8988T (cell line): ENCODE measurements at places on chromosomes 4 and X.

DNA sequence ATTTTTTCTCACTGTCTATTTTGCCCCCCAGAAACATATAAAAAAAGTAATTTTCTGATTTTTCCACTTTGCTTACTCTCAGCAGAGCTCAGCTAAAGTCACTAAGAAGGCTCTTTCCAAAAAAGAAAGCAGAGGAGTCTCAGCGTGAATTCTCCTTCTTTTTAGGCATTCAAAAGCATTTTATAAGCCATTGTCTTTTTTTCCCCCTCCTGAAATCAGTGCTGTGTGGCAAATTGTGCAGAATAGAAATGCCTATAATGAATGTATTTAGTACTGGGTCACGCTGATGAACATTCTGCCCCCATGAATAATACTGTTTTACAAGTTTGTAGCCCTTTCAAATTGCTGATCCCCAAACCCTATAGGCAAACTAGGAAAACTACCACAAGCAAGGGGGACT, 1.6 kb upstream of the PCDH18 start:
- DNase-seq: no peak

GRCh38 chr4:155187989-155188388, 20.4 kb upstream of the NPY2R start:
- DNase-seq: no peak

DNA sequence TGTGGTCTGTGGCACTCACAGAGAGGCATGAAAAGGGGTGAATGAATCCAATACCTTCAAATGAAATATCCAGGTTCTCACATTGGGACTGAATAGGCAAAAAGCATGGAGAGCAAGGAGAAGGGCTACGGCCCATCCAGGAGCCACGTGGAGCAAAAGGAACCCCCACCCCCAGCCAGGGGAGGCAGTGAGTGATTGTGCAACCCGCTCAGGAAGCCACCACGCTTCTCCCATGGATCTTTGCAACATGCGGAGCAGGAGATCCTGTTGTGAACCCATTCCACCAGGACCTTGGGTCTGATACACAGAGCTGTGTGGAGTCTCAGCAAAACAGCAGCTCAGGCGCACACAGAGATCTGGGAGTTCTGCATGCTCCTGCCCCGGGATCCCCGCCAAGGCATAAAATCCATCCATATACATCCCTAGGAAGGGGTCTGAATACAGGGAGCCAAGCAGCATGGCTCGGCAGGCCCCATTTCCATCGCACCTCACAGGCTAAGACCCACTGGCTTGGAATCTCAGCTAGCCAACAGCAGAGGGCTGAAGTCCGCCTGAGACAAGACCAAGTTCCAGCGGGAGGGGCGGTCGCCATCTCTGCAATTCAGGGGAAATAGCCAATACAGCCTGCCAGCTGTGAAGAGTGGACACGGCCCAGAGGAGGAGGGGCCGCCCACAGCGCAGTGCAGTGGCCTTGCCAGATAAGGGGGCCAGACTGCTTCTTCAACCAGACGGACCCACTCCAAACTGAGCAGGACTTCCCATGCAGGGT, 80.2 kb downstream of the FGF16 start:
- no peak for DNase-seq

GRCh38 chrX:17930850-17931249, 69.8 kb upstream of the RAI2 start:
- no peak for DNase-seq

- no peak for DNase-seq
Measured at GRCh38 chr4:154928640-154929257, 147.7 kb downstream of the RBM46 start.

DNA sequence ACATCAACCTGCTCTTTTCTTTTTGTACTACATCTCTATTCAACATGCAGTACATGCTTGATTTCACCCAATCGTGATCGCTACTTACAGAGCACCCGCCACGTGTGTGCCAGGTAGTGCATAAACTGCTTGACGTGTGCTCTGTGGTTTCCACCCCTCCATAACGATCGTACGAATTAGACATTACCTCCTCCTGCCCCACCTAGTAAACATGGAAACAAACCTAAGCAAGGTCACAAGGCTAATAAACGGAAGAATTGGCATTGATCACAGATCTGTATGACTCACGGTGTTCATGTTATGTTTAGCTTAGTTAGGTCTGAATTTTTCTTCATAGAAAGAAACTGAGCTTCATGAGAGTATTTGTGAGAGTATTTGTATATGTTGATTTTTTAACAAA, 64.1 kb downstream of the STX18 start:
- no peak for DNase-seq

GRCh38 chr4:140044337-140044902, 109.6 kb downstream of the MAML3 start:
- DNase-seq: no peak
